ENCODE measurements at places on chromosomes 3 and 15.
A peak's percentile ranks its signal among the peaks of the same experiment; 100 is the strongest.

- DNase-seq = no peak
These were observed 317.5 kb upstream of the SGO1 start for GRCh38 chr3:20503394-20504082.

DNA sequence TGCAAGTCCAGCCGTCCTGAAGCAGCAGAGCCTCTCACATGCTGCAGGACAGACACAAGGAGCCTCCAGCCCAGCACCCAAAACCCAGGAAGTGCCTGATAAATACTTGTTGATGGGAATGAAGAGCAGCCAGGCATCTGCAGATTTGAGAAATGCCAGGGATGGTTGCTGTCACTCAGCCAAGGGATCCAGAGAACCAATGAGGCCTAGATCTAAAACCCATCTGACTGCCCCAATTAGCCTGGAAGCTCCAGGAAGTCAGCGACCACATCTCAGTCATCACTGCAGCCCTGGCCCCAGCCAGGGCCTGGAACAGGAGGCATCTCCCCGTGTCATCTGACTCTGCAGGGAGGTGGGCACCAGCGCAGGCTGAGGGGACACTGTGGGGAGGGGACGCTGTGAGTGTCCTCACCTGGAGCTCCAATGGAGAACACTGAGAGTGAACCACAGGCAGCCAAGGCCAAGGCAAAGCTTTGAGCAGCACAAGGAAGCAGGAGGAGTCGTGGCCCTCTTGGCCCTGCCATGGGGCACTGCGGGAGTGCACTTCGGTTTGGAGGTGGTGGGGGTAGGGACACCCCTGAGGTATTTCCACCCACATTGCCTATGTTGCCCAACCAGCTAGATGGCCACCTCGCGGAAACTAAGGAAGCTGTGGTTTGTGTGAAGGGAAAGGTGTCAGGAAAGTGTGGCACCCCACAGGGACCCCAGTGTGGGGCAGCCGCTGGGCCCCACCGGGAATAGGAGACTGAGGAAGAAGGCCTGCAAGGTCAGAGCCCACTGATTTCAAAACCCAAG is 229.5 kb downstream of the VPS13C start:
- DNase-seq = no peak

- no peak for DNase-seq
These were observed 26.2 kb downstream of the CRTAP start for GRCh38 chr3:33139996-33140395.

DNA sequence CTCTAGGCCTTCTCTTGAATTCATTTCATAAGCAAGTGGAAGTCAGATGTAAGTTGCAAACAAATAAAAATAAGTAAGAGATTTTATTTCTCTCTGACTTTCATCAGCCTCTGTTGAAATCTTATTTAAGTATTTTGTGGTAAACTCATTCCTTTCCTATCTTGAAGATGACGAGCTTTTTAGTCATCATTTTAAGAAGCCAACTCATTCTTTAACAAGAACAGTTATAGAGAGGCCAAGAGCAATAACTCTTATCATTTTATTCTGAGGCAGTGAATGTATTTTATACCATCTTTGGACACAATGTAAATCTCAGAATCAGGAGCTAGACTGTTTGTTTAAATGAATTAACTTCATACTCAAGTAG is 147.5 kb upstream of the MBNL1 start:
- DNase-seq = no peak

DNA sequence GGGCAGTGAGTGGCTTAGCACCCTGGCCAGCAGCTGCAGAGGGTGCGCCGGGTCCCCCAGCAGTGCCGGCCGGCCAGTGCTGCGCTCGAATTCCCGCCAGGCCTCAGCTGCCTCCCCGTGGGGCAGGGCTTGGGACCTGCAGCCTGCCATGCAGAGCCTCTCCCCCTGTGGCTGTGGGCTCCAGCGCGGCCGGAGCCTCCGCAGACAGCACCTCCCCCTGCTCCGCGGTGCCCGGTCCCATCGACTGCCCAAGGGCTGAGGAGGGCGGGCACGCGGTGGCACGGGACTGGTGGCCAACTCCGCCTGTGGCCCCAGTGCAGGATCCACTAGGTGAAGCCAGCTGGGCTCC is 386.3 kb downstream of the CNTN4 start:
- no peak for DNase-seq

DNA sequence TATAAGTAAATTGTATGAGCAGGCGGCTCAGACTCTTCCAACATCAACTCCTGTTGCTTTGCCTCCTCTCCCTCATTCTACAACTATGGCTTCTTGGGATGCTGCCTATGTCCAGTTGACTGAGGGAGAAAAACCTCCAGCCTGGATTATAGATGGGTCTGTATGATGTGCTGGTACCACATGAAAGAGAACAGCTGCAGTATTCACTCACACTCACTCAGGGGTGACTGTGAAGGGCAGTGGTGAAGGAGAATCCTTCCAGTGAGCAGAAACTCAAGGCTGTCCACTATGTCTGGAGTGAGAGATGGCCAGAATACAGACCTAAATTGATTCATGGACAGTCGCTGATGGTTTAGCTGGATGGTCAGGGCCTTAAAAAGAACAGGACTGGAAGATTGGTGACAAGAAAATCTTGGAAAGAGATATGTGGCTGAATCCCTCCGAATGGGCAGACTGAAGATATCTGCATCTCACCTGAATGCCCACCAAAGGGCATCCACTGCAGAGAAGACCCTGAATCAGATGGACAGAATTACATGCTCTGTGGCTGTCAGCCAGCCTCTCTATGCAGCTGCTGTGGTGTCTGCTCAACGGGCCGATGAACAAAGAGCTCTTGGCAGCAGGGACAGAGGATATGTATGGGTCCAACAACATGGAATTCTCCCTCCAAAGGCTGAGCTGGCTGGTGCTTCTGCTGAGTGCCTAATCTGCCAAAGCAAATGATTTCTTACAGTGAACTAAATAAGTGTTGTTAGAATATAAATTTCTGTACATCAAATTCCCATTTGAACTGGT is 1.9 kb upstream of the BCL2L10 start:
- no peak for DNase-seq

DNA sequence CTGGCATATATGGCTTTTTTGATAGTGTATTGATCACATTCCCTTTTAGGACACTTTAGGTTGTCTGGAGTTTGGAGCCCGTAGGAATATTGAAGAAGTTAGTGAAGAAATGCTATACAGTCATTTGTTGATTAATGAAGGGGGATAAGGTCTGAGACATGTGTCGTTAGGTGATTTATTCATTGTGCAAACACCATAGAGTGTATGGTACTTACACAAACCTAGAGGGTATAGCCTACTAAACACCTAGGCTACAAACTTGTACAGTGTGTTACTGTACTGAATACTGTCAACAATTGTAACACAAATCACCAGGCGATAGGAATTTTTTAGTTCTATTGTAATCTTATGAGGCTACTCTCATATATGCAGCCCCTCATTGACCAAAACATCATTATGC is 3.3 kb downstream of the TPM1 start:
- DNase-seq = no peak

GRCh38 chr3:36164400-36164799 is 215.9 kb upstream of the STAC start:
- DNase-seq = no peak

DNA sequence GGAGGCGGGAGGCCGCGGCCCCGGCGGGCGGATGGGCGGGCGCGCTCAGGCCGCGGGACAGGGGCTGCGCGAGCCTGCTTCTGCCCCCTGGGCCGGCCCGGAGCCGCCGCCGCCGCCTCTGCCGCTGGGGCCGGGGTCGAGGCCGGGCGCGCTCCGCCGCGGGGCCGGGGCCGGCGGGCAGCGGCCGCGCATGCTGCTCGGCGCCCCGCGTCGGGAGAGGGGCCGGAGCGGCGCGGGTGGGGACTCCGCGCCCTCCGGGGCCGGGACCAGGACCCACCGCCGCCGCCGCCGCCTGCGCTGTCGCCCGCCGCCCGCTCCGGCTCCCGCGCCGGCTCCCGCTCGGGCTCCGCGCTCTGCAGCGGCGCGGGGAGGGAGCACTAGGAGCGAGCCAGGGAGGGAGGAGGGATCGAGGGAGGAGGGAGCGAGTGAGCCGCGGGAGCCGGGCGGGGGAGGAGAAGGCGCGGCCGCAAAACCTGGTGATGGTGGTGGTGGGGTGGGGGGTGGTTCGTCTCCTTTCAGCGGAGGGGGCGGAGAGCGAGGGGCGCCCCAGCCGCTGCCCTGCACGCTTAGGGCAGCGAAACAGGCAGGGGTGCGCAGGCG is at the start of gene LINGO1:
Gene LINGO1 (minus strand): TSS at position 379 of the 600 bp plus-strand sequence. CDS start 597 bp downstream, outside the sequence.
- DNase-seq = no peak

DNA sequence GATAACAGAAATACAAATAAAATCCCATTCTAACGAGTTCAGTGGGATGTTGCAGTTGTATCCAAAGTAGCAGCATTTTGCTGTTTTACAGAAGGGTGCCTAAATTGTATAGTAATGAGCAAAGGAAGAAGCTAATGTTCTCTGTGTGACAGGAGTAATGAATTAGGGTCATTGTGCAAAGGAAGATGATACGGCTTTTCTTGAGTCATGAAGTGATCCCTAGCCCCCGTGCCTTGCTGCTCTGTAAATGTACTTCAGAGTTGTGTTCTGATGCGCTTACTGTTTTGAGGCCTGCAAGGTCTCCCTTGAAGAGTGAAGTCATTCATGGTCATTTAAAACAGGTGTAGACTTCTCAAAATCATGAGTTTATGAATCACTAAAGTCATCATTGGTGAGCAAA is 37.9 kb downstream of the ATP1B3 start:
- no peak for DNase-seq

DNA sequence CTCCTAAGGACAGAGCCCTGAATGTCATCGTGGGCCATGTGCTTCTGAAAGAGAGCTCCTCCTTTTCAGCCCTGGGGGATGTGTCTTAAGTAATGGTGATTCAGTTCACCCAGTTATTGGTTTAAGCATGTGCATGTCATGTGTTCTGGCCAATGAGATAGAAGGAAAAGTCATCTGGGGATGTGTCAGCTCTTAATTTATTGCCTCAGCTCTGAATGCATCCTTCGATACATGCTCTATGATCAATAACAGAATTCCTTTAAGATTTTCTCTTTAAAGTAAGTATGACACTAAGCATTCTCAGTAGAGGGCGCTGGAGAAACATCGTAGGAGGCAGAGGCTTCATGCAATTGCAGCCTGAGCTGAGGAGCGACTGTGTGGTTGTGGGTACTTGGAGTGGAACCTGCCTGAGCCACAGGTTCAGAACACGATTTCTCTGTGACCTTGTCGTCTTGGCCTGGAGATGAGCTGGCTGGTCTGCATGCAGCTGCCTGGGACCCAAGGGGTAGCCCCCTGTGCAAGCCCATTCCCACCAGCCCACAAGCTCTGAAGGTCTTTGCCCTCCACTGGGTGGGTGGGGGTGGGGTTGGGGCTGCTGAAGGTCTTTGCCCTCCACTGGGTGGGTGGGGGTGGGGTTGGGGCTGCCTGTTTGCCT is 69.5 kb downstream of the C3orf38 start:
- DNase-seq = peak; percentile 6

DNA sequence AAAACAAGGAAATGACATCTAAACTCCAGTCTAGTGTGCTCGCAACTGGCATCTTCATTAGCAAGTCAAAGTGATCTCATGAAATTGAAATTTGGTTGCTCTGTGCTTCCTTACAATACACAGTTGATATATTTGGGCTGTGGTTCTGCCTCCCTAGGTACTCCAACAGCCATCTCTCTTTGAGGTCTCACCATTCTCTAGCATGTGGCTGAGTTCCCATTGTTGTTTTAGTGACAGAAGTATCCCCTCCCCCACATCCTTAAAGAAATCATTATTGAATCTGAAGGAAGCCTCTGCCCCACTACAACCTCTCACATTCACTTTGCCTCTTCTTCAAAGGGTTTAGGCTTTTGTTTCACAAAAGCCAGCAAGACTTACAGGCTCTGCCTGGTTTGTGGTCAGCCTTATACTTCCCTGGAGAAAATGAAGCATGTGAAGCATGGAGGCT is 516.5 kb downstream of the NLGN1 start:
- no peak for DNase-seq

DNA sequence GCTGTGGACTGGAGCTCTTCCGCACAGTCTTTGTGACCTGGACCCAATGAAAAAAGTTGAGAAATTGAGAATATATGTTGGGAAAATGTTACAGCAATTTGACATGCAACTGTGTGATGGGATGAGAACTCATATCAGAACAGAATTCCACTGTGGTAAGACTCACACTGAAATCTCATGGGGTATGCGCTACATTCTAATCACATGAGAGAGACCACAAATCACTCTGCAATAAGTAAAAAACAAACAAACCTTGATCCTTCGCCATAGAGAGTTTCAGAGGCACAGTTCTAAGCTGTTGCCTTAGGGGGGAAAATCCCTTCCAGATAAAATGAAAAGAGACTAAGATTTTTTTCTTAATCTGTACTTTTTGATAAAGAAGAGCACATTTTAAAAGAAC is 37.3 kb downstream of the LMCD1 start:
- DNase-seq = no peak

GRCh38 chr3:94137377-94137776 is 74.5 kb downstream of the NSUN3 start:
- DNase-seq = no peak

GRCh38 chr15:88487178-88487795 is 19.8 kb downstream of the MRPS11 start:
- no peak for DNase-seq

GRCh38 chr3:9864200-9864927 is 15.7 kb downstream of the CIDEC start:
- DNase-seq = peak; percentile 60

- DNase-seq = no peak
These were observed 73.7 kb downstream of the IGSF11 start for GRCh38 chr3:118960876-118961450.

GRCh38 chr3:22922317-22922716 is 280.8 kb upstream of the UBE2E2 start:
- peak; percentile 30 for DNase-seq

GRCh38 chr3:116743062-116743461 is 33.5 kb downstream of the TUSC7 start:
- DNase-seq = no peak

GRCh38 chr3:123080864-123081562 is 14.2 kb downstream of the PDIA5 start:
- no peak for DNase-seq

GRCh38 chr15:85013785-85014184 is 32.1 kb downstream of the PDE8A start:
- no peak for DNase-seq

GRCh38 chr3:197736010-197736490 is 654 bp downstream of the RUBCN start:
- DNase-seq = no peak

GRCh38 chr15:52466134-52466701 is 62.5 kb downstream of the MYO5A start:
- DNase-seq = peak; percentile 83

DNA sequence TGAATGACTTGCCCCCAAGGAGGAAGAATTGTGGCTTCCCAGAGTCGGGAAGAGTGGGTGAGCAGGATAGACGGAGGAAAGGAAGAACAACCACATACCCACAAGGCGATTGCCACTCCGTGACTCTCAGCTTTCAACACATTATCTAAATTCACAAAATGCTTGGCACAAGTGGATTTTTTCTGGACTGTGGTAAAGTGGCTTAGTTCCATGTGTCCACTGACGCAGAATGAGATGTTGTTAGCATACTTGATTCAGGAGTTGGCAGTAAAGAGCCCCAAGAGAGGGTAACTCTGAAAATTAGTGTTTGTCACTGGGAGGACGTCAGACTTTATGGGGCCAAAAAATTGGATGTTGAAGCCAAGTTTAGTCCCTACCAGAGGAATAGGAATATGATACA is 198.8 kb upstream of the CTNNB1 start:
- DNase-seq = no peak

All from inflammatory macrophage treated with lipopolysaccharide for 1 hour (primary cell).